PC-9 (cell line): ENCODE measurements at places on chromosomes 6 and 20. TPM values are rescaled to one million over a fixed set of nuclear protein-coding genes. Genes with fewer than 3 reads are reported as not detected.

DEK gene
- 192 and 260 TPM in 2 replicates for total RNA-seq

CFAP61 gene
- total RNA-seq: 1.7 and 2.6 TPM in 2 replicates

CRISP2 gene
- not detected in 2 replicates for total RNA-seq

BHLHE23 gene
- total RNA-seq: not detected in 2 replicates

CST7 gene
- total RNA-seq: not detected in 2 replicates

BPIFB1 gene
- not detected in 2 replicates for total RNA-seq

ZNF292 gene
- 29.2 and 34.1 TPM in 2 replicates for total RNA-seq
